ENCODE measurements at places on chromosomes 5 and 9.
A peak's percentile ranks its signal among the peaks of the same experiment; 100 is the strongest.

DNA sequence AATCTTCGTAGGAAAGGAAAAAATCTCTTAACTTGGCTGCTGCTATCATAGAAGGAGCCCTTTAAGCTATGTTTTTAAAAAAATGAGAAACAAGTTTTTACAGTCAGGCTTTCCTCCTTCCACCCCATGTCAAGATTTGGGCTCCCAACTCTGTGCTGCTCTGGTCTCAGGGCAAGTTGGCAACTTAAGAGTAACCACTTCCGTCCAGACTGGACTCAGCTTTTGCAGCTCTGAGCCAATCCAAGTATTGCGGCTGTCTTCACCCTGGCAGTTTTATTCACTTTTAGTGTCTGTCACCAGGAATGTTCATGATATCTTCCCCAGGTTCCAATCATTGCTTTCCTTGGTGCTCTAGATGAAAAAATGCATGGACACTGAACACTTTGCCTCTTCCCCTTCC, 115.9 kb upstream of the GAS1 start:
- DNase-seq: no peak

DNA sequence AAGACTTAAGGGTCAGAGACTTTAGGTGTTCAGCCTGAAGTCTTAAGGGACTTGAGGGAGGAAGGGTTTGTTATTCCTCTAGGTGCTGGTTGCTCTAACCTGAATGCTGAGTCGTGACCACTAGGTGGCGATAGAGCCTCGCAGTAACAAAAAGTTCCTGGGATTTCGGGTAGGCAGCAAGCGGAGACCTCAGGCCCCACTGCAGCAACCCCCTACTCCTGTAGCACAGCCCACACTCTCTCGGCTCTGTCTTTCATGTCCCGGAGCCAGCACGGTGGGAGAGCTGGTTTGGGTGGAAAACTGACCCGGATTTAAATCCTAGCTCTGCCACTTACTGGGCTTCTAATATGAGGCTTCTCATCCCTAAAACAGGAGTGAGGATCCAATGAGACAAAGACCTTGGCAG, 100.3 kb upstream of the PANK3 start:
- peak; percentile 33 for DNase-seq

DNA sequence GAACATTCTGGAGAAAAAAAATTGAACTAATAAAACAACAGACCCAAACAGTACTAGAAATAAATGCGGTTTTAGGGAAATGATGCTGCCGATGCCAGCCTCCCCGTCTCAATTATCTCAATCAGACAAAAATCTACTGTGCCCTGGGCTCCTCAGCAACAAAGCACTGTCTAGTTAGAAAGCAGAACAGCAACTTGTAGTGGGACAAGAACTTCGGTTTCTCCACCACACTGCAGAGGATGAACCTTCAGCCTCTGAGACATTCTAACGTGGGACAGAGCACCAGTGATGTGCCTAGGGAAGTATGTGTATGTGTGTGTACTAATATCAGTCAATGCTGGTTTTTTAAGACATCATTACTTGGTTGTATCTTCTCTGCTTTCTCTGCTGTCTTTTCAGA, 11.1 kb upstream of the CAST start:
- no peak for DNase-seq

- no peak for DNase-seq
Observed at GRCh38 chr5:68942169-68942568, 151.6 kb upstream of the SLC30A5 start.

DNA sequence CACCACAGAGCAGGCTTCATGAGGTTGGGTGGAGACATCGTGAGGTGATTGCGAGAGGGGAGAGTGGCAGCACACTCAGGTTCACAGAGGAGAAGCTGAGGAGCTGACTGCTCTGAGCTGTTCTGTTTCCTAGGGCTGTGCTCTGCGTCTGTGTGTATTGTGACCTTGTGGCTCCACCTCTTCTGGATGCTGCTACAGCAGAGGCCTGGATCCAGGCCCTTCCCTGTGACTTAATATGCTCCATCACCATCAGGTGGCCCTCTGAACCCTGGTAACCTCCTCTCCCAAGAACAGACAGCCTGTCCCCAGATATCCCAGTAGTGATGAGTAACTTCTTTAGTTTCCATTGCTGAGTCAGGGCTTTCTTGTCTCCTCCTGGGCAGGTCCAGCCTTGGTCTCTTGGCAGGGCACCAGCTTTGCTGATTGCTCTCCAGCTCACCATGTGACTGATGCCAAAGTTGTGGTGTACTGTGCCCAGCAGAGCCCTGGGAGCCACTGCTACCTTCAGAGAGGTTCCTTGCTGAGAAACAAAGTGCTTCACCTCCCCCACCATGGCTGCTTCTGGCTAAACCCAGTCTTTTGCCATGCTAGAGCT, 212.8 kb upstream of the CHD1 start:
- no peak for DNase-seq

GRCh38 chr9:98230789-98231188, 24.7 kb downstream of the TBC1D2 start:
- no peak for DNase-seq

GRCh38 chr9:106896695-106897094, 33.7 kb downstream of the ZNF462 start:
- DNase-seq: no peak

- no peak for DNase-seq
Observed at GRCh38 chr5:146340260-146341081, 1.8 kb downstream of the POU4F3 start.

DNA sequence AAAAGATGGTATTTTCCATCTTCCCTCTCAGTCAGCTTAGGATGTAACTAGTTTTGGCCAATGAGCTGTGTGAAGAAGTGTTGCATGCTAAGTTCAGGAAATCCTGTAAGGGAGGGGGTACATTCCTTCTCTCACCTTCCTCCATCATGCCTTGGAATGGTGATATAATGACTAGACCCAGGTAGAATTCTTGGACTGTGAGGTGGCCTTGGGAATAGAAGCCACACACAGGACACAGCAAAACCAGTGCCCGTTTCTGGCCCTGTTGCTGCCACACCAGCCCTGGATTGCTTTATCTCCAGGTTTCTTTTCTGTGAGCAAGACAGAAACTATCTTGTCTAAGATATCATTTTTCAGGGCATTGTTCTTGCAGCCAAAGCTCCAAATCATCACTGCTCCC, 10.5 kb upstream of the ZNF354A start:
- no peak for DNase-seq

DNA sequence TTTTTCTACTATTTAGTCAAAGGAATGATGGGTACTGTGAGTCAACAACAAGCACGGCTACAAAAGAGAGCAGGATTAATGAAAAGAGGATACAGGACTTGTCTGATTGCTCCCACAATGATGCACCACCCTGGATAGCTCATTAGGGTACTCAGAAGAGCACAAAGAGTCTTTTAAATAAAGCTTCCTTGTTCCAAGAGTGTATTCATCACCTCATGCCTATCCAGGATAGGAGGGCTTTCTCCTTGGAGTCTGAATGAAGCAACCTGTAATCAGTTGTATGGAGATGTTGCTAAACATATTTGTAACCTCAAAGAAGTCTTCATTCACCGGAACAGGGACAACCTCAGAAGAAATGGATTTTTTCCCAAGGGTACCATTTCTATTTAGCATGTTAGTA, 219.5 kb upstream of the TMEM161B start:
- DNase-seq: no peak

GRCh38 chr5:115520191-115520590, 24.4 kb downstream of the FEM1C start:
- no peak for DNase-seq

DNA sequence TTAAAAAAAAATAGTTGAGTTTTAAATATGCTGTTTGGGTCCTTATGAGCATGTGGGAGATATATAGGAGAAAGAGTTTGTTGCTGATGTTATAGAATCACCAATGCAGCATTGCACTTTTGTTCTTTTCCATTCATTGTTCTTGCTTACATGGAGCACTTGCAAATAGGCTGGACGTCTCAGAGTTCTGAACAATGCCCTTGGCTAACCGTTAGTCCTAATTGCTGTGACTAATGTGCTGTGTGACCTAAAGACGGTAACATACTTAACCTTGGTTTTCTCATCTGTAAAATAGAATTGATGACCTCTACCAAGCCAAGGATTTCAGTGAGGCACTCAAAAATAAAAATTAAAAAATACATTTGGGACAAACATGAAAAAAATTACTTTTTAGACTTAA, 29.8 kb downstream of the PIK3R1 start:
- no peak for DNase-seq

- no peak for DNase-seq
Observed at GRCh38 chr5:80037366-80037765, 2.2 kb downstream of the THBS4 start.

DNA sequence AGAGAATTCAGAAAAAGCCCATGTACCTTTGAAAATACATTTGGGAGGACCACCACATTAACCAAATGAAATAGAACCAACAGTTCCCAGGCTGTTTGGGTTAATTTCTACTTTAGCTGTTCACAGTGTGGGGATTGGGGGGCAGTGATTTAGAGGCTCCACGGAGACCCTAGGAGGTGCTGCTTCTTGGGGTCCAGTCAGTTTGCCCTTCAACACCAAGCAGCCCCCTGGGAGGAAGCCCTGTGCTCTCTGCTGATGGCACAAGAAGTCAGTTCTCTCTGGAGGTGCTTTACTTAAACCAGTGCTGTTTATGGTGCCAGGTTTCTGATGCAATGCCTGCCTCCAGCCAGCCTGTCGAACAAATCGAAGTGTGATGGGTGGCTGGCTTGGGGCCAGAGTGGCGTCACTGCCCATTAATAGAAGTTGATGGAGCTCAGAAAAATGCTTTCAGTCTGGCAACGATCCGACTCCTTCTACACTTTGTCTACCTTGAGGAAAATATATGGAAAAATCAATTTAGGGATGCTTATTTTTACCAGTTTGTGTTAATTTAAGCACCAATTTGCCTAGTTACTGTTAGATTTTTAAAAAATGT, 134.0 kb downstream of the SNX18 start:
- DNase-seq: no peak

DNA sequence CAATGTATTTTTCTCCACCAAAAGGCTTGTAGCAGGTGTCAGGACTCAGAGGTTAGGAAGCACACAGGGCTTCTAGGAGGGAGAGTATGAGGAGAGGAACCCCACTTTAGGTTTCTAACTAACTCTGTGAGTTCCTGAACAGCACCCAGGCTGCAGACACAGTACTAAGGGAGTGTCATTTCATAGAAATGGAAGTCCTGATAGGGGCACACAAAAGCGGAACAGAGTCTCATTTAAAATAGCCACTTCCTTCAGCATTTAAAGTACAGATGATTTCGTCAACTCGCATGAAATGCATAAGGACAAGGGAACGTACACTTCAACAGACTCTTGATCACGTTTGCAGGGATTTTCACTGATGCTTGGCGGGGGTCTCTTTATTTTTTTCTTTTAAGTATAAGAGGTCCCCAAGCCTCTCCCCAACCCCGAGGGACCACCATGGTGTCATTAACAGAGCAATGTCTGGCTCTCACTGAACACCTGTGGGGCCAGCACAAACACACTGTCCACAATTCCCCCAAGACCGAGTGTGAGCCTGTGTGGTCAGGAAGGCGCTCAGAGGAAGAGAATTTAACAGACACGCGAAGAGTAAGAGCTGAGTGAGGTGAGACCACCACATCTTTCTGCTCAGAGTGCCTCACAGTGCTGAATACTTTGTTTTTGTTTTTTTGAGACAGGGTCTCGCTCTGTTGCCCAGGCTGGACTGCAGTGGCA, 82.3 kb downstream of the SECISBP2 start:
- DNase-seq: no peak

DNA sequence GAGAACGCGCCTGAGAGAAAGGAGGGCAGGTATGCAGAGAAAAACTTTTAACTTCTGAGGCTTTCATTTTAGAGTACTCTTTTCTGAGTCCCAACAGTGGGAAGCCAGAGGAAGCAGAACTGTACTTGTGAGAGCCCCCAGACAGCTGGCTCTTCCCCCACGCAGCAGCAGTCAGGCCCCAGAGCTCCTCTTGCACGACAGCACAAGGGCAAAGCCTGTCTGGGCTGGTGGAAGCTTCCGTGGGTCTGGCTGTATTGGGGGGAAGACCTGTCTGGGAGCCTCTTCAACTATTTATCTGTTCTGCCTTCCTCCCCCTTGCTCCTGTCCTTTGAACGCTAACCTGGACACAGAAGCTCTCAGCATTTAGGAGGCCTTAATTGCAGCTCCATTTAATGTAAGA, 68.2 kb downstream of the THBS4 start:
- no peak for DNase-seq

- no peak for DNase-seq
Observed at GRCh38 chr9:4102078-4102477, 197.8 kb downstream of the GLIS3 start.

DNA sequence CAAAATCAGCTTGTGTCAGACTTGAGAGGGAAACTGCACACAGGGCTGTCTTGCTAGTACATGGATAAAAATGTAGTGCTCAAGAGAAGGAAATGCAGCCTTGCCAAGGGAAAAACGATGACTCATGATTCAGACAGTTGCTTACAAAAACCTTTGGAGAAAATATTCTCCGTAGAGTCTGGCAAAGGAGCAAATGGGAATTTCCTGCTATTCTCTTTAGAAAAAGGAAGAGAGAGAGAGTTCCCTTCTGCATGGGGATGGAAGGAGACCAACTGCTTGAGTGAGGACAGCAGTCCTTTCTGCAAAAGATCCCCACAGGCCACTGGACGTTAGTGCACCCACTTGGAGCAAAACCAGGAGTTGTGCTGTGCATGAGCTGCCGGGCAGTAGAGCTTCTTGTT, 7.6 kb downstream of the IFNB1 start:
- DNase-seq: no peak

DNA sequence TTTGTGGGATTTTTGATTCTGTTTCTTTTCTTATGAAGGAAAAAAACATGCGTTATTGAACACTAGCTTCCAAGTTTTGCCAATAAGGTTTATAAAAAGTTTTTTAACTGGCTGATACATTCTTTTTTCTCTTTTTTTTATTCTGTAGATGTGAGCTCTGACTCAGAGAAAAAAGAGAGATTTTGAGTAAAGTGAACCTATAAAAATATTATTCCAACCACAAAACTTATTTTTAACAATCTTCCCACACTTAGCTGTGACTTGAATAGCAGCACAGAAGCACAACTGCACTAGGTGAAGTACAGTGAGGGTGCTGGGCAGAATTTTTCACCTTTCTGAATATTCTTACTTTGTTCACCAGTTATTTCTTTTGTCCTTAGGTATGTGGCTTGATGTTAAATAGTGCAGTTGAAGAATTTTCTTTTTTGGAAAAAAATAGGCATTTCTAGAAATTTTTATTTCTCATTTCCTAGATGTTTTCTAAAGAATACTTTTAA, 41.6 kb downstream of the CHSY3 start:
- DNase-seq: no peak

Measured in stimulated activated CD4-positive, alpha-beta T cell treated with anti-CD3 and anti-CD28 coated beads, TNF-alpha, amount 100 ng/mL, for 1 hour (primary cell).